T-helper 17 cell (primary cell): ENCODE measurements at places on chromosomes 2 and 18.

DNA sequence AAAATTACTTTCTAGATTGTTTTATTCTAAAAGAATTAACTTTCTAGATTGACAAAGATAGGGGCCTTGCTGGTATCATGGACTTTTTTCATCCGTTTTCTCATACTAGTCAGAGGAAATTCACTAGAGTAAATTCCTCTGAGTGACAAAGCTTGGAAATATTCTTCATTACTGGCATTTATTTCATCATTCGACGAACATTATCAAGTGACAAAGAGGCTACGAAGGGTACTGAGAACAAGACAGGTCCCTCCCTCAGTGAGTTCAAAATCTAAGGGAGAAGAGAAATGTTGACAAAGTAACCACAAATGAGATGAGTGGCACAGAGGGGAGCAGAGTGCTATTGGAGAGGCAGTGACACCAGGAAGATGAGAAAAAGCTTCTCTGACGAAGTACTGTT lies 4.3 kb downstream of the EPG5 start:
- DNase-seq, result peak; percentile 13

GRCh38 chr2:224572338-224572737 lies 12.8 kb downstream of the CUL3 start:
- DNase-seq, result no peak

GRCh38 chr18:55544014-55544413 lies 44.0 kb downstream of the TCF4 start:
- DNase-seq, result no peak

GRCh38 chr2:116716038-116716437 lies 1098.5 kb upstream of the DDX18 start:
- DNase-seq, result no peak

DNA sequence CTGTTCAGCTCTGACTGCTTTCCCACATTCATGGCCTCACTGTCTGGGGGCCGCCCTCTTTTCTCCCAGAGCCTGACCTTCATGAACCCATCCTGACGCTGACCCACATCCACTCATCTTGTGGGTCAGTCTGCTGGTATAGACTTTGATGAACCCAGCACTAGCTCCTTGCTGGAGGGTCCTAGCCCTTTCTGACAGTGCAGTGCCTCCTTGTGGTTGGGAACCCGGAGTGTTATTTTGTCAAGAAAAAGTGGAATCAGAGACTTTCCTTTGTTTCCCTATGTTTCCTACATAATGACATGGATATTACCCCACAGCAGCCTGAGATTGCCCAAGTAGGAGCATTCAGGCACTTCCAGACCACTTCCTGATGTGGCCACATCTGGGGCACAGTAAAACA lies 19.3 kb upstream of the OSR1 start:
- DNase-seq, result no peak

GRCh38 chr2:134897932-134898331 lies 20.7 kb upstream of the CCNT2 start:
- no peak for DNase-seq

GRCh38 chr2:18387441-18388206 lies 172.8 kb downstream of the RDH14 start:
- DNase-seq, result peak; percentile 38

GRCh38 chr2:74835831-74836674 lies 2.1 kb downstream of the HK2 start:
- DNase-seq, result no peak

DNA sequence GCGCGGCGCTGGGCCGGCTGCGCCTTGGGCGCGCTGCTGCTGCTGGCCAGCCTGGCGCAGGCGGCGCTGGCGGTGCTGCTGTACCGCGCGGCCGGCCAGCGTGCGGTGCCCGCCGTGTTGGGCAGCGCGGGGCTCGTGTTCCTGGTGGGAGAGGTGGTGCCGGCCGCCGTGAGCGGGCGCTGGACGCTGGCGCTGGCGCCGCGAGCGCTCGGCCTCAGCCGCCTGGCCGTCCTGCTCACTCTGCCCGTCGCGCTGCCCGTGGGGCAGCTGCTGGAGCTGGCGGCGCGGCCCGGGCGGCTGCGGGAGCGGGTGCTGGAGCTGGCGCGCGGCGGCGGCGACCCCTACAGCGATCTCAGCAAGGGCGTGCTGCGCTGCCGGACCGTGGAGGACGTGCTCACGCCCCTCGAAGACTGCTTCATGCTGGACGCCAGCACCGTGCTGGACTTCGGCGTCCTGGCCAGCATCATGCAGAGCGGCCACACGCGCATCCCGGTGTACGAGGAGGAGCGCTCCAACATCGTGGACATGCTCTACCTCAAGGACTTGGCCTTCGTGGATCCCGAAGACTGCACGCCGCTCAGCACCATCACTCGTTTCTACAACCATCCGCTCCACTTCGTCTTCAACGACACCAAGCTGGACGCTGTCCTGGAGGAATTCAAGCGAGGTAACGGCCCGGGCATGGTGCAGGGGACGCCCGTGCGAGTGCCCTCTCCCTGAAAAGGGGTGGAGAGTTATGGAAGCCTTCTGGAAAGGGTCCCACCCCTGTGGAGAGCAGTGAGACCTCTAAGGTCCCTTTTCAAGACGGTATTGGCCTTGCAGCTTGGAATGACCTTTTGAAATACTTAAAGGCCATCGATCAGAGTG lies 1.0 kb downstream of the CNNM3 start:
- no peak for DNase-seq

DNA sequence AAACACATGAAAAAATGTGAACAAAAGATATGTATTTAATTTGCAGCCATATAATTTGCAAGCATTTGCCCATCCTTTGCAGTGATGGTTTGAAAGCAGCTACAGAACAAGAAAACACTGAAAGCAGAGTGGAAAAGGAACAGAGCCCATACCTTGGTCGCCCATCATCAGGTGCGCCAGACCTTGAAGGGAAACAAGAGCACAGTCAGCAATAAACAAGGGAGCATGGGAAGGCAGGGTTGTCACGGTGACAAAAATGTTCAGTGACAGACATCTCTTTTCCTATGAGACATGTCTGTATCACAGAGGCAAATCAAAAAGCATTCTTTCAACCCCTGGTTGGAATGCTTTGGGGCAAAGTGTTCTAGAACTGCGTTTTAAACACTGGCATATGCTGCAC lies 109.4 kb downstream of the NRXN1 start:
- no peak for DNase-seq

DNA sequence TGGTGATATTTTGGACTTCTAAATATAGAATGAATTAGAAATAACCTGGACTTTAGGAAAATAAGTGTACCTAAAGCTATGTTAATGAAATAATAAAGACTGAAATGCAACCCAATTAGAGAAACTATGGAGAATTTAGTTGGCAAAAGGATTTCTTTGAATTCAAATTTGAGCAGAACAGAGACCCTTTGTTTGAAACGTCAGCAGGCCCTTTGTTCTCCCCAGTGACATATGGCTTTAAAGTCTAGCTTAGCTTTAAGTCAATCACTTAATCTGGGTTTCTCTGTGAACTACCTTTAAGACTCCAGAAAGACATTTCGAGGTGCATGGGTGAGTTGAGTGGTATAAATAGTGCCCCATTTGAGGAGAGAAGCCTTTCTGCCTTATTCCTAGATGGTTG lies 130.5 kb upstream of the CREB1 start:
- no peak for DNase-seq

GRCh38 chr2:177075254-177075653 lies 137.3 kb upstream of the HNRNPA3 start:
- DNase-seq, result no peak

- DNase-seq, result no peak
Observed at GRCh38 chr2:102342888-102343287, 12.7 kb upstream of the IL18R1 start.

DNA sequence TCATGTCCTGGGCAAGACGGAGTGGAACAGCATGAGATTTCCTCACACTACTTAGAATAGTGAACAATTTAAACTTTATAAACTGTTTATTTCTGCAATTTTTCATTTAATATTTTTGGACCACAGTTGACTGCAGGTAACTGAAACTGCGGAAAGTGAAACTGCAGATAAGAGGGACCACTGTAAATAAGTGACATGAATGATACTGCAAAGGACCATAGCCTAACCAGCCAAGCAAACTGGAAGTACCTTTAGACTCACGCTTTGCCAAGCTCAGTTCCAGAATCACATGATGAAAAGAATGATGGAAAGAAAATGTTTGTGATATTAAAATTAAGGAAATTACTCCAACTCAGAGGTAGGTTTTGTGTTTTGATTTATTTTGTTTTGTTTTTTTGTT lies 94.6 kb upstream of the ITGA4 start:
- DNase-seq, result no peak

DNA sequence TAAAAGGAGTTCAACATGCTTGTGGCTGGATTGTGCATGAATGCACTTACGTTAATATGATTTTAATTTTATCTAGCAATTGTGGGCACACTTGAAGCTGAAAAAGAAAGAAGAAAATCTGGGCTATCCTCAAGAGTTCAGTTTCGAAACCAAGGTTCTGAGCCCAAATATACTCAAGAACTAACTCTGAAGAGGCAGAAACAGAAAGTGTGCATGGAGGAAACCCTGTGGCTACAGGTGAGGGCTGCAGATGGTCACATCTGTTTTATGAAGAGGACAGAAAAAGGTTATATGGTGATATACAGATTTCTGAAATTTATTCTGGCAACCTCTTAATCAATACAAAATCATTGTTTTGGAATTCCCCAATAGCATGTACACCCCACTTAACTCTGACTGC lies 57.3 kb downstream of the ITGA6 start:
- DNase-seq, result no peak

DNA sequence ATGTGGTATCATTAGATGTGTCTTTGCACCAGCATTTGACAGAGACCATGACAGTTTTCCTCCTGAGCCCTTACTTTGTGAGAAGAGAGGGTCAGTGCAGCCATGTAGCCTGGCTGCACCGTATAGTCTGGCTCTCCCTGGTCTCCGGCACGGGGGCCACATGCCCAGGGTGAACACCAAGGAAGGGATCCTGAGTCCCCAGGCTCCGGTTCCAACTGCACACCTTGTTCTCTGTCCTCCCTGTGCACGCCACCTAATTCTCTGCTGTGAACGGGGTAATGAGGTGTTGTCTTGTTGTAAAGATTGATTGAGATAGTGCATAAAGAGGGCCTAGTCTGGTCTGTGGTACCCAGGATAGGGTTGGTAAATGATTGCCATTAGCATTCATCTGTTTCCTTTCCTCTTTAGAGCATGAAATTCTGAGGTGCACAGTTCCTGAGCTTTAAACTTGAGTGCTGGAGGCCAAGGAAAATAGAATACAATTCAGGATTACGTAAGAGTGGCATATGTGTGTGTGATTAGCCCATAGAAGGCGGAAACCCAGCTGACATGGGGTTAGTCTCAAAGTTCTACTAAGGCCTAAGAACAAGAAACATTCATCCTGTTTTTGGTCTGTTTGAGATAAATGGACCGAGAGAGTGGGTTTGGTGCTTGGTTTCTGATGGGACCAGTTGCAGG lies 55.5 kb downstream of the NCK2 start:
- no peak for DNase-seq

GRCh38 chr18:26464128-26465011 lies 84.0 kb downstream of the KCTD1 start:
- DNase-seq, result no peak

GRCh38 chr2:61671561-61672315 lies 133.6 kb upstream of the XPO1 start:
- DNase-seq, result no peak

- no peak for DNase-seq
Observed at GRCh38 chr2:212811036-212811805, 272.6 kb upstream of the ERBB4 start.

DNA sequence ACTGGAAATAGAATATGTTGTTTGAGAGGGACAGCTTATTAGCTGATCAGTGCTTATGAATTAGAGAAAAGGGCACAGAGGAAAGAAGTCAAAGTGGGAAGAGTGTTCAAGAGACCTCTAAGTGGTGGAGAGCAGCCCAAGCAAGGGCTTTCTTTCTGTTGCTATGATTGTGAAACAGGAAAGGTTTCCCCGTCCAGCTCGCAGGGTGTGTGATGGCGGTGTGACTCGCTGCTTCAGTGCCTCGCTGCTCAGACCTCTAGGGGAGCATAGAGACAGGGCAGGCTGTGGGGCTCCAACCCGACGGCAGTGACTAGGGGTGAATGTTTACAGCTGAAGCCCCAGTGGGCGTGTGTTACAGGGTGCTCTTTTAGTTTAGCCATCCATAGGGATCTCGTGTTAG lies 166.5 kb upstream of the COPS8 start:
- no peak for DNase-seq

DNA sequence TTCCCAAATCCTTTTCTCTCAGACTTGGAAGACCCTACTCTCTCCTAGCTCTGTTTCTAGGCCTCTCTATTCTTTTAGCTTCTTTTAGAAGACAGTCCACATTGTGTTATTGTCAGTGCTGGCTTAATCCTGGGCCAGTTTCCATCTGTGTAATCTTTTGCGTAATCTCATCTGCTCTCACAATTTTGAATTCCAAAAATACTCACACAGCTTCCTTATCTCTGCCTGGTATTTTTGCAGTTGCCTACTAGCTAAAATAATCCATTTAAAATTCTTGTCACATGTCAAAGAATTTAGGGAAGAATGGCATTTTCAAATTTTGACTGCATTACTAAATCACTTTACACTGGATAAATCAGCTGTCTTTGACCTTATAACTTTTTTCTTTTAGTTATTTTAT lies 200.6 kb upstream of the MEX3C start:
- no peak for DNase-seq

DNA sequence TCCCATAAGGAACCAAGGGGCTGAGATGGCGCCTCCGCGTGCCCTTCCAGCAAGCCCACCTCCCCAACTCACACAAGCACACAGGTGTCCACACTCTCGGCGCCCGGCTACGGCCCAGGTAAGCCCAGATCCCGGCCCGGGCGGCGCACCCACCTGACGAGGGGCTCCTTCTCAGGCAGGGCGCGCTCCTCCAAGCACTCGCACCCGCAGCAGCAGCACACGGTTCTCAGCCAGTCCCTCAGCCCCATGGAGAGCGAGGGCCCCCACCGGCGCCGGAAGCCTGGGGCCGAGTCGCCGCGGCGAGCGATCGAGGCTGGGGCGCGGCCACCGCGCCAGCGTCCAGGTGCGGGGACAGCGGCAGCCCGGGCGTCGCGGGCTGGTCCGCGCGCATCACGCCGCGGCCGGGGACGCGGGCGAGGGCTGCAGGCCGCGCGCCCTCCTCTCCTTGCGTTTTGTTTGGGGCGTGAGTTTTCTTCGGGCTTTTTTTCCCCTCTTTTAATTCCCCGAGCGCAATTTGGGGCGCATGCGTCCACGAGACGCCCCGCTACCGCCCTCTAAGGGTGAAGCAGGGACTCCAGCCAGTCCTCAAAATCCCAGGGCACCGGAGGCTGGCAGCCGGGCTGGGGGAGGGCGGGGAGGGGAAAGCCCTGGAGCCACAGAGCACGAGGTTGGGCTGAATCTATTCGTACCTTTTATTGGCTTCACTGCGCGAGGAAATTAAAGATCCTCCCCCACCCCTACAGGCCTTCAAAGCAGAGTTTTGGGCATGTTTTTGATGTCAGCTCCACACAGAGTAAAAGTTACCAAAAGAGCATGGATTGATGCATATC lies at the start of gene MREG:
Gene MREG, minus strand, starts transcription at position 472 of the 830 bp plus-strand sequence. Its CDS starts 224 bp downstream, at position 248.
- peak; percentile 73 for DNase-seq

- no peak for DNase-seq
Observed at GRCh38 chr18:50311650-50312049, 24.2 kb upstream of the CXXC1 start.

DNA sequence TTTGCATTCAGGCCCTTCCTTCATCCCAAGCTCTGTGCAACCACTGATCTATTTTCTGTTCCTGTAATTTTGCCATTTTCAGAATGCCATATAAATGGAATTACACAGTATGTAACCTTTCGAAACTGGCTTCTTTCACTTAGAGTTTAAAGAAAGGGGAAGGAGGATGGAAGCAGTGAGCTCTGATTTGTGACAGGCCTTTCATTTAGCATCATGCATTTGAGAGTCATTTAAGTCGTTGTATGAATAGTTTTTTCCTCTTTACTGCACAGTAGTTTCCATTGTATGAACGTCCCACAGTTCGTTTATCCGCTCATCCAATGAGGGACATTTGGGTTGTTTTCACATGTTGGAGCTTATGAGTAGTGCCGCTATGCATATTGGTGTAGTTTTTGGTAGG lies 67.0 kb downstream of the LBH start:
- DNase-seq, result no peak
